ENCODE measurements at places on chromosomes 7 and 10. TPM values are rescaled to one million over a fixed set of nuclear protein-coding genes. Genes with fewer than 3 reads are reported as not detected.

DNA sequence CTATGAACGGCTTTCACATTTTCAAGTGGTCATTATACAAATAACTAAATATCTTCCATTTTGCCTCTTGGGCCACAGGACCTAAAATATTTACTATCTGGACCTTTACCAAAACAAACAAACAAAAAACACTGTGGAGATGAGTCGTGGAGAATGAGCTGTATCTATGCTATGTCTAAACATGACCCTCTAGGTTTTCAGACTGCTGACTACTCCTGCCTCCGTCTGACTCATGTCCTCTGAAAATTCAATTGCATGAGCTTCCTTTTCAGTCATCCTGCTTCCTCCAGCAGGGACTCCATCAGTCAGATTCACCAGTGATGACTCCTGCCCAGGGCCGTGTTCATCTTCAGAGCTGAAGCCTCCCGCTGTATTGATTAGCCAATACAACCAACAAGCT lies 96.8 kb downstream of the COL28A1 start:
- no peak for DNase-seq

DNA sequence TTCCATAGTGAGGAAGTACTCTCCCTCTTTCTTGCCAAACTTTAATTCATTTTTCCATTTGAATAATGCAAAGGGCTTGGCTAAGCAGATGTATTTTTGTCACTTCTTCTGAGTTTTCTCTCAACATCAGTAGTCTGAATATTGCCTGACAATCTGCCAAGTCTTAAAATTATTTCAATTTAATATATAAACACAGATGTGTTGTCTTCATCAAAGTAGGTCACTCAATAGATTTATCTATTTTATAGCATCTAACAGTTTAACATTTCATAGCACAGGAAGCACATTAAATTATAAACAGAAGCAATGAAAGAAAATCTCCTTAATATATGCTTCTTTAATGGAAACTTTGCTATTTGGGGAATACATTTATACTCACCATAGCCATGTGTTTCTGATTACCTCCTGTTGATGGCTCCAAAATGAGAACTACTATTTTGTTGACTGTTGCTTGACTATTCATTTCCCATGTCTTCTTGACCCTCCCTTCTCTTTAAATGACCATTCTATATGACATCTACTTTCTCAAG lies 4.5 kb downstream of the CPED1 start:
- no peak for DNase-seq

DNA sequence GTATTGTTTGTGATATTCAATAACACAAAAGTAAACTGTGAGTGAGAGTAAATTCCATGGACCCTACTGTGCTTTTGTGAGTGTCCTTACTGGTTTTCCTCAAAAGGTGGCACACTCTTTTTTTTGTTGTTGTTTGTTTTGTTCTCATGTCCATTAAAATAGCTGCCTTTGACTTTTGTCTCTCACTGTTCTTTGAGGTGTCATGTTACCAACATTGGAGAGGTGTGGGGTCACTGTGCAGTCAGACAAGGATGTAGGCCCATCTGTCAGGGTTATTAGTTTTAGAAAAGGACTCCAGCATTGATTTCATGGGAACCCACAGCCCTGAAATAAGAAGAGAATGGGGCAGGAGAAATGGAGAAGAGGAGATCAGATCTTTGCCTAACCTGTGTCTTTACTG lies 383.1 kb downstream of the SORCS3 start:
- DNase-seq = no peak

Gene SKIDA1
- total RNA-seq = 11.0 TPM

Gene SEM1
- total RNA-seq = 17.1 TPM

Data from frontal cortex (tissue), 4 donors.